Liver (tissue), 10 donors: ENCODE measurements at places on chromosomes 11 and 22. TPM values are rescaled to one million over a fixed set of nuclear protein-coding genes. Genes with fewer than 3 reads are reported as not detected.
A peak's percentile ranks its signal among the peaks of the same experiment; 100 is the strongest.

Gene CELSR1
- total RNA-seq, result 0.37 TPM

Gene ANO9
- 0.37 TPM for total RNA-seq

Gene XKR3
- not detected for total RNA-seq

Gene TENM4
- total RNA-seq, result 0.33 TPM

Gene CST6
- total RNA-seq, result not detected

Gene HEPN1
- not detected for total RNA-seq

Gene UBQLNL
- total RNA-seq, result 0.05 TPM

Gene WEE1
- 8.9 TPM for total RNA-seq

Gene LSP1
- total RNA-seq, result 5.0 TPM

Gene CHRM1
- total RNA-seq, result not detected

Gene FOXRED2
- 9.0 TPM for total RNA-seq

Gene ZNF280B
- 0.08 TPM for total RNA-seq

Gene NECTIN1
- total RNA-seq, result 7.7 TPM

DNA sequence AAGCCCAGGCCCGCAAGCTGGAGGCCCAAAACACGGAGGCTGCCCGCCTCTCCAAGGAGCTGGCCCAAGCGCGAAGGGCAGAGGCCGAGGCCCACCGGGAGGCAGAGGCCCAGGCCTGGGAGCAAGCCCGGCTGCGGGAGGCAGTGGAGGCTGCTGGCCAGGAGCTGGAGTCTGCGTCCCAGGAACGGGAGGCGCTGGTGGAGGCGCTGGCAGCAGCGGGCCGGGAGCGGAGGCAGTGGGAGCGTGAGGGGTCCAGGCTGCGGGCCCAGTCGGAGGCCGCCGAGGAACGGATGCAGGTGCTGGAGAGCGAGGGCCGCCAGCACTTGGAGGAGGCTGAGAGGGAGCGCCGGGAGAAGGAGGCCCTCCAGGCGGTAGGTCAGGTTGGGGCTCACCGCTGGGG is 4.8 kb downstream of the CCDC88B start:
- H3K36me3 ChIP-seq, result no peaks in the 10 kb centered on the region
- H3K27ac ChIP-seq, result no peak overlapping the region
- peaks cover 8% of the 10 kb centered on the region for H3K4me1 ChIP-seq

DNA sequence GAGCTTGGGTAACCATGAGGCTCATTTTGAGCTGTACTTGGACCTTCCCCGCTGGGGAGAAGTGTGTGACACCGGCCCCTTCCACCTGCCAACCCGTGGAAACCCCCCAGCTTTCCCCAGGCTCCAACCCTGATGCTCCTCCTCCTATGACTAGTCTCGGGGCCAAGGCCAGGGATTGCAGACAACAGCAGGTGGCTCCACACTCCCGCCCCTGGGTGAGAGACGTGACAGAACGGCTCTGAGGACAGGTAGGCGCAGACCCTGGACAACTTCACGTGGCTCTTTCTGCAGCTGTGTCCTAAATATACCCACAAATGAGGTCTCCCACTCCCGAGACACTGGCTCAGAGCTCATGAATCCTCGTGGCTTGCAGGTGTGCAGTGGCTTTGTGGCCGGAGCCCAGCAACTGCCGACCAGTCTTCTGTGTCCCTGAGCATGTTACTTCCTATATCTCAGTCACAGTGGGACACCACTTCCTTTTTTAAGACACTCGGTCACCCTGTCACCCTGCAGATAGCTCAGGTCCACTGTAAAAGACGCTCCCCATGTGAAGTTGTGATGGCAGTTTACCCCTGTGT is 55.2 kb downstream of the NECTIN1 start:
- no peaks in the 10 kb centered on the region for H3K36me3 ChIP-seq
- peak; percentile 40 for DNase-seq
- H3K27ac ChIP-seq, result no peak overlapping the region
- peaks cover 5% of the 10 kb centered on the region for H3K4me1 ChIP-seq

DNA sequence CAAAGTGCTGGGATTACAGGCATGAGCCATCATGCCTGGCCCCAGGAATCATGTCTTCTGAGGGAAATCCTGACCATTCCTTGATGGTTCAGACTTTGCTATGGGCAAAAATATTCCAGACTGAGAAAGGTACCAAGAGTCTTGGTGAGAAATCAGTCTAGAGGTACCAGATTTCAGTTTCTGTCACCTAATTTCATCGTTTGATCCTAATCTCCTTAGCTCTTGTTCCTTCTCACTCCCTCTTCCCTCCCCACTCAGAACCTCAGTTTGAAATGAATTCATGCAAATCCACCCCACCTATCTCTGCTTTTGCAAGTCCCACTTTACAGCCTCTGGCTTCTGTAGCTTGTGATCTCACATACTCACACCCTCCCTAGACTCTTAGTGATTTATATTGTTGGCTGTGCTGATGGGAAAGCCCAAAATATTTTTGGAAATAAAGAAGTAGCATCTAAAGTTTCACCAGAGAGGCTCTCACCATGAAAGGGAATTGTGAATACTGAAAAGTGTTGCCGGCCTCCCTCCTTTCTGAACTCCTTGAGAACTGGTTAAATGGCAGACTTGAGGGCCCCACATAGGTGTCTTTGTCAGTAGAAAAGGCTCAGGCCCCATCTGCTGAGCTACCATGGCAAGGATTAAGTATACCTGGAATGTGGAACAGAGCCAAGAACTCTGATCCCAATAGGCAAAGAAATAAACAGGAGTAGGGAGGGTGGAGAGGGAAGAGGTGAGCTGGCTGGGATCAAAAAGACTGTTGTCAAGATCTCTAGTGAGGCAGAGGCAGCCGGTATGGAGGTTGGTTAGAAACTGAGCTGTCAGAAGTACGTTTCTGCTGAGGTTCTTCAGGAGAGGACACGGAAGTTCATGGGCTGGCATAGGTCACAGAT is 190.5 kb upstream of the MTMR2 start:
- no peak for DNase-seq
- no peaks in the 10 kb centered on the region for H3K4me1 ChIP-seq
- H3K36me3 ChIP-seq, result no peaks in the 10 kb centered on the region
- no peak overlapping the region for H3K27ac ChIP-seq

- no peaks in the 10 kb centered on the region for H3K27me3 ChIP-seq
- H3K4me3 ChIP-seq, result no peak overlapping the region
Observed at GRCh38 chr22:40665312-40665711, 14.0 kb upstream of the MCHR1 start.

GRCh38 chr11:9065607-9066432 is 25.6 kb downstream of the SCUBE2 start:
- no peaks in the 10 kb centered on the region for H3K36me3 ChIP-seq
- no peak for DNase-seq
- H3K27me3 ChIP-seq, result no peaks in the 10 kb centered on the region
- H3K4me3 ChIP-seq, result no peak overlapping the region
- H3K4me1 ChIP-seq, result no peaks in the 10 kb centered on the region
- no peak overlapping the region for H3K27ac ChIP-seq

- peaks cover 4% of the 10 kb centered on the region for H3K36me3 ChIP-seq
- no peak overlapping the region for H3K4me3 ChIP-seq
- H3K27me3 ChIP-seq, result no peaks in the 10 kb centered on the region
- H3K27ac ChIP-seq, result no peak overlapping the region
Observed at GRCh38 chr11:113833151-113833550, 42.2 kb downstream of the USP28 start.

GRCh38 chr11:12117200-12117599 is 6.8 kb downstream of the MICAL2 start:
- H3K27me3 ChIP-seq, result no peaks in the 10 kb centered on the region
- no peak overlapping the region for H3K27ac ChIP-seq
- DNase-seq, result no peak
- no peak overlapping the region for H3K4me3 ChIP-seq
- H3K4me1 ChIP-seq, result peaks cover 3% of the 10 kb centered on the region
- no peaks in the 10 kb centered on the region for H3K36me3 ChIP-seq

DNA sequence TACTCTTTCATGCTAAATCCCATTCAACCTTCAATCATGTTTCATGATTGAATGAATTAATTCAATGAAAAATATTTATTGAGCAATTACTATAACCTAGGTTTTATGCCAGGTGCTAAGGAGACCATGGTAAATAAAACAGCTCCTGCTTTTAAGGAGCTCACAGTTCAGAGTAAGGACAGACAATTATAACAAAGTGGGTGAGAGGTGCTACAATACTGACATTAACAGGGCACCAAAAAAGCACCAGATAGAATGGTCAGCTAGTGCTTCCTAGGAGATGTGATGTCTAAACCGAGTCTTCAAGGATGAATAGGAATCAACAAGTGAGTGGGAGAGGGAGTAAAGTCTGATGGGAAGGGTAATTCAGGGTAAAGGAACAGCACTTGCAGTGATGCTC is 366.7 kb downstream of the SOX6 start:
- no peaks in the 10 kb centered on the region for H3K4me1 ChIP-seq
- no peak overlapping the region for H3K27ac ChIP-seq
- no peaks in the 10 kb centered on the region for H3K36me3 ChIP-seq
- H3K4me3 ChIP-seq, result no peak overlapping the region
- DNase-seq, result no peak

- no peaks in the 10 kb centered on the region for H3K4me1 ChIP-seq
- H3K36me3 ChIP-seq, result no peaks in the 10 kb centered on the region
- H3K27me3 ChIP-seq, result no peaks in the 10 kb centered on the region
- DNase-seq, result no peak
- no peak overlapping the region for H3K27ac ChIP-seq
- H3K4me3 ChIP-seq, result no peak overlapping the region
Observed at GRCh38 chr11:76152741-76153570, 53.3 kb downstream of the WNT11 start.

DNA sequence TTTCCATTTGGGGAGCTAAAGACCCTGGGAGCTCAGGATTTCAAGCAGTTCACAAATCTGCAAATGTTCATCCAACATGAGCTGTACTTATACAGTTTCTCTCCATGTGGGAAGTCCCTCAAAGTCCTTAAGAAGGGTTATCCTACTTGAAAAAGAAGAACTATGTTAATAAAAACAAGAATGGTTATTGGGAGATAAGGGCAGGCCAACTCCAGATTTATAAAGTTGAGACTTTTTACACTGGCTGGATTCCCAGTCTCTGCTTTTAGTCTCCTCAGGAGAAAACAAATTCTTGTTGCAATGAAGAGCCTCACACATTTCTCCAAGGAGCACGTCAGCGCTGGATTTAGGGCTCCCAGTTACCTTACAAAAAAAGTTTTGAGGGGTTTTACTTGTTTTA is 34.2 kb upstream of the CTTN start:
- no peaks in the 10 kb centered on the region for H3K27me3 ChIP-seq
- peaks cover 56% of the 10 kb centered on the region for H3K36me3 ChIP-seq
- DNase-seq, result no peak
- H3K4me3 ChIP-seq, result no peak overlapping the region
- no peaks in the 10 kb centered on the region for H3K4me1 ChIP-seq
- H3K27ac ChIP-seq, result no peak overlapping the region

GRCh38 chr22:19121631-19122142 is 525 bp downstream of the DGCR2 start:
- DNase-seq, result peak; percentile 64
- H3K4me3 ChIP-seq, result peak overlapping the region; percentile 94
- no peaks in the 10 kb centered on the region for H3K36me3 ChIP-seq
- peaks cover 11% of the 10 kb centered on the region for H3K4me1 ChIP-seq
- H3K27me3 ChIP-seq, result no peaks in the 10 kb centered on the region
- peak overlapping the region; percentile 93 for H3K27ac ChIP-seq

DNA sequence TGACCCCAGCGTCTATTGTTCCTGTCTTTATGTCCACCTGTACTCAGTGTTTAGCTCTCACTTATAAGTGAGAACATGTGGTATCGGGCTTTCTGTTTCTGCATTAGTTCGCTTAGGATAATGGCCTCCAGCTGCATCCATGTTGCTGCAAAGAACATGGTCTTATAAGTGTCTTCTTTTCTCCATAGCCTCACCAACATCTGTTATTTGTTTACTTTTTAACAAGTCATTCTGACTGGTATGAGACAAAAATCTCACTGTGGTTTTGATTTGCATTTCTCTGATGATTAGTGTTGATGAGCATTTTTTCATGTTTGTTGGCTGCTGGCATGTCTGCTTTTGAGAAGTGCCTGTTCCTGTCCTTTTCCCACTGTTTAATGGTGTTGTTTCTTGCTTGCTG is 21.7 kb upstream of the SLN start:
- H3K4me3 ChIP-seq, result no peak overlapping the region
- no peak overlapping the region for H3K27ac ChIP-seq
- H3K27me3 ChIP-seq, result peaks cover 2% of the 10 kb centered on the region
- no peak for DNase-seq
- no peaks in the 10 kb centered on the region for H3K4me1 ChIP-seq

GRCh38 chr22:46638601-46639431 is 18.6 kb downstream of the GRAMD4 start:
- H3K4me1 ChIP-seq, result no peaks in the 10 kb centered on the region
- DNase-seq, result peak; percentile 77
- H3K36me3 ChIP-seq, result no peaks in the 10 kb centered on the region
- peak overlapping the region; percentile 93 for H3K27ac ChIP-seq
- H3K4me3 ChIP-seq, result peak overlapping the region; percentile 38
- no peaks in the 10 kb centered on the region for H3K27me3 ChIP-seq

DNA sequence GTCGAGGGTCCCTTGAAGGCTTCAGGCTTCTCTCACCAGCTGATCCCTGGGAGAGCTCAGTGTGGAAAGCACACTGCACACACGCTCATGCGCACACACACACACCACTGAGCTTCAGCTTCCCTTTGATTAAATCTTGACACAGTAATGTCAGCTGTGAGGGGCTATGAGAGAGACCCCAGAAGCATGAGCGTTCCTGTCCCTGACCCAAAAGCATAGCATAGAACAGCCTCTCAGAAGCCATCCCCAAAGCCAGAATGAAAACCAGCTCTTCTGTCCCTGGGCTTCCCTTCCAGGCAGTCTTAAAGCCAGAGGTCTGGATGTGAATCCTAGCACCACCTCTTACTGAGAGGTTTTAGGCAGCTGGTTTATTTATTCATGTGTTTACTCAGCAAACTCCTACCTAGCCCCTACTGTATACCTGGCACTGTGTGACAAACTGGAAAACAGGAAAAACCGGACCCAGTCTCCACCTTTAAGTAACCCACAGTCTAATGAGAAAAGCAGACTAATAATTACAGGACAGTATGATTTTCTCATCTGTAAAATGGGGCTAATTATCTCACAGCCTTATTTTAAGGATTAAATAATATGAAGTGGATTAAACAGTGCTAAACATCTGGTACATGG is 15.9 kb downstream of the GALNT18 start:
- H3K27ac ChIP-seq, result no peak overlapping the region
- H3K4me3 ChIP-seq, result no peak overlapping the region
- peaks cover 4% of the 10 kb centered on the region for H3K4me1 ChIP-seq
- H3K27me3 ChIP-seq, result no peaks in the 10 kb centered on the region
- DNase-seq, result no peak

- no peaks in the 10 kb centered on the region for H3K36me3 ChIP-seq
- no peaks in the 10 kb centered on the region for H3K27me3 ChIP-seq
- no peaks in the 10 kb centered on the region for H3K4me1 ChIP-seq
- no peak for DNase-seq
- no peak overlapping the region for H3K4me3 ChIP-seq
- no peak overlapping the region for H3K27ac ChIP-seq
Observed at GRCh38 chr11:34707462-34707840, 86.6 kb downstream of the EHF start.

- no peaks in the 10 kb centered on the region for H3K4me1 ChIP-seq
- H3K4me3 ChIP-seq, result no peak overlapping the region
- no peaks in the 10 kb centered on the region for H3K27me3 ChIP-seq
- no peaks in the 10 kb centered on the region for H3K36me3 ChIP-seq
Observed at GRCh38 chr11:8352103-8352875, 88.6 kb upstream of the LMO1 start.

DNA sequence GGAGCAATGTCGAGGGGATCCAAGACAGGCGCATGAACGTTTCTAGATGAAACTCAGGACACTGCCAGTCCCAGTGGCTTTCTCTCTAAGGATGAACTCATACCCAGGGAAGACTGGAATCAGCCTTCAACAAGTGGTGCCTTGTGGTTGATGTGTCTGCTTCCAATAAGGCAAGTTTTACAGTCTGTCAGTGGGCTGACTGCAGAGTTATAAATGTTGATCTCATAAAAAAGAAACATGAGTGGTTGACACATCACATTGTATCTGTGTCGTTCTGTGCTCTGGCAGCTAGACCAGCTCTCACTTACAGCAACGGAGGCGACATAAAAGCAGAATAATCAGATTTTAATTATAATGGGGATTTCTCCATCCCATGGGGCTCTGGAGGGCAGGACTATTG is 96.7 kb downstream of the SNX19 start:
- no peaks in the 10 kb centered on the region for H3K36me3 ChIP-seq
- H3K4me1 ChIP-seq, result no peaks in the 10 kb centered on the region
- no peak for DNase-seq
- H3K27ac ChIP-seq, result no peak overlapping the region
